ENCODE measurements at places on chromosomes 3 and 15.

DNA sequence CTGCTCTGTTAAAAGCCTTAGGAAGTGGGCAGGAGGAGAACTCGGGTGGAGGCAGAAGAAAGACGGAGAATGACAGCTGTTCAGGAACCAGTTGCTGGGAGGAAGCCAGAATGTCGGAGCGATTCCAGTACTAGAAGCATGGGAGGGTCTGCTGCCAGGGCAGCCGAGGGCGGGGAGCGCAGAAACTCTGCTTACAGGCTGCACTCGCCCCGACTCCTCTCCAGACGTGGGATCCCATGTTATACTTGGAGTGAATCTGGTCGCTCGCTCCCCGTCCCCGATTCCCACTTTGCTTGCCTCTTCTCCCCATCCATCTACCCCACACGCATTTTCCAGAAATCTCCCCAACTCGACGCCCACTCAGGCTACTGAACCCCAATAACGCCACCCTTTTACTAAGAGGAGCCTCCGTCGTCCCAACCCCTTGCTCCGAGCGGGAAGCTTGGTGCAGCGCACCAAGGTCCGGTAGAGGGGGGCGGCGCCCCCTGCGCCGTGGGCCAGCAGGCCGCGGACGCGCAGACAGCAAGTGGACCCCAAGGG lies 665 bp downstream of the GATM start:
- no peak for DNase-seq

DNA sequence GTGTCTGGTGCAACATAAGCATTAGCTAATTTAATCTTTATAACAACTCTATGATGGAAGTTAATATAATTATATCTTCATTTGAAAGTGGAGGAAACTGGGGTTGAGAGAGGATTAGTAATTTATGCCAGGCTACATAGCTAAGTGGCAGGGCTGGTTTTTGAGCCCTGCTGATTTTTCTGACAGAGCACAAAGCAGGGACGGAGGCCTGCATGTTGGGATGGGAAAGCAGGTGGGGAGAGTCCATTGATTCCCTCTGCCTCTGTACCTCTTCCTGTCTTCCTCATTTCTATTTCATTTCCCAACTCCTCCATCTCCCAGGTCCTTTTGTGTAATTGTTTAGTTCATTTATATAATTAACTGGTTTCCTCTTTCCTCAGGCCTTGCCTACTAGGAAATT lies 251.6 kb upstream of the ZPLD1 start:
- no peak for DNase-seq

- no peak for DNase-seq
These were observed 30.9 kb downstream of the FRMD4B start for GRCh38 chr3:69354948-69355347.

DNA sequence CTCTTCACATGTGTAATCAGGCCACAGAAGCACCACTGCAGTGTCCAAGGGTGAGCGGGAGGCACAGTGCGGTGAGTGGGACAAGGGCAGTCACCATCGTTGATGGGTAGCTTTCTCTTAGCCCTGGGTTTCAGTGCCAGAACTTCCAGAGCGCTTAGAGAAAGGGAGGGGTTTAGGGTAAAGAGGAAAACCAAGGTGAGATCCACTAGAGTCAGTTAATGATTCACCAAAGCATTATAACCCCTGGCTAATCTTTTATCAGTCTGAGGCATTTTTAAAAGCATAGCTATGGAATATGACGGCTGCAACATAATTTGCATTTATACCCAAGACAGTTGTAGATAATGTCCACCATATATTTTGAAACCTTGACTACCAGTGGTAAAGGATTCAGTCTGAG lies 94.8 kb downstream of the SHQ1 start:
- DNase-seq, result peak; percentile 34

GRCh38 chr3:55558316-55558715 lies 71.2 kb upstream of the WNT5A start:
- no peak for DNase-seq

DNA sequence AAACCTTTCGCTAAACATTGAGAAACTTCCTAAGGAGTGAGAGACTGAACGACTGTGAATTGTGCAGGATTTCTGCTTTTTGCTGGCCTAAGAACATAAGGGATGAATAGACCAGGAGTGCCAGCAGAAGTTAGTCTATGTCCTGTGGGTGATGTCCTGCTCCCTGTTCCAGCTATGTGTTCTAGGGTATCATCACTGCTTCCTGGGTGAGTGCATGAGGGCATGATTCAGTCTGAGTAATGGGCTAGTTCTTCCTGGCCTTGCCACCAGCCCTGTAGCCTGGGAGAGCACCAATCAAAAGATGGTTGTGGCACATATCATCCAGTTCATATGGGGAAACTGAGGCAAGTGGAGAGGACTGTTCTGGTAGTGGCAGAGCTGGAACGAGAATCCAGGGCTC lies 153.9 kb upstream of the TPM1 start:
- peak; percentile 62 for DNase-seq

- no peak for DNase-seq
These were observed 17.8 kb downstream of the HERC1 start for GRCh38 chr15:63815796-63816533.

- DNase-seq, result no peak
These were observed 256.1 kb upstream of the ARPP21 start for GRCh38 chr3:35383216-35383615.

GRCh38 chr3:179463319-179463718 lies 12.0 kb upstream of the GNB4 start:
- DNase-seq, result no peak

- peak; percentile 52 for DNase-seq
These were observed 38.8 kb upstream of the TNFSF10 start for GRCh38 chr3:172561897-172562640.

DNA sequence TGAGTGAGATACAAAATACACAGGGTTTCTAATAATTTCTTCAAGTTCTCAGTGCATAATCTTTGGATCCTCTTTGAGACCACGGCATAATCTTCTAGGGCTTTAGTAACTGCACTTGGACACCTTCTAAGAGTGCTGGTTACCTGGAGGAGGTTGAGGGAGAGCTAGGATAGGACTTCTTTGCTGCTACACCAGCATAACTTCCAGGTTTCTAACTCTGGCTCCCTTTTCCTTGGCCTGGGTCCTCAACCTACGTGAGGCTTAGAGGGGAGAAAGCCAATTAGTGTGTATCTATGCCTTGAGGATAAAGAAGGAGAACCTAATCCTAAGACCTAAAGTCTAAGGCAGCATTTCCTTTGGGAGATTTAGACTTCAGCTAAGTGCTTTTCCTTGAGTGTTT lies 184.8 kb downstream of the LSAMP start:
- DNase-seq, result no peak

DNA sequence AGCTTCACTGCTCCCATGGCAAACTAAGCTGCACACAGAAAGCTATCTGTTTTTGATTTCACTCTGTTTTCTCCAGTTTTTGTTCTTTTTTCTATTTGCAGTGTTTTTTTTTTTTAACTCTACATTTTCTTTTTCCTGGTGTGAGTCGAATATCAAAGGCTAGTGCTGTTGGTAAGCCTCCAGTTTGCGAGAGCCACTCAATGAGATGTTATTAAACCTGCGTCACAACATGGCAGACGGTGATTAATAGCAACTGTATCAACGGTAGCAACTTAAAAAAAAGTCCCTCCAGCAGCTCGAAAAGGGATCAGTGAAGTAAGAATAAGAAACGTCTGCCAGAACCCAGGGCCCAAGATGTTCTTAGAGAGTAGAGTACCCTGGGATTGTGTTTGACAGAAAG lies 84.1 kb downstream of the MEIS2 start:
- no peak for DNase-seq

DNA sequence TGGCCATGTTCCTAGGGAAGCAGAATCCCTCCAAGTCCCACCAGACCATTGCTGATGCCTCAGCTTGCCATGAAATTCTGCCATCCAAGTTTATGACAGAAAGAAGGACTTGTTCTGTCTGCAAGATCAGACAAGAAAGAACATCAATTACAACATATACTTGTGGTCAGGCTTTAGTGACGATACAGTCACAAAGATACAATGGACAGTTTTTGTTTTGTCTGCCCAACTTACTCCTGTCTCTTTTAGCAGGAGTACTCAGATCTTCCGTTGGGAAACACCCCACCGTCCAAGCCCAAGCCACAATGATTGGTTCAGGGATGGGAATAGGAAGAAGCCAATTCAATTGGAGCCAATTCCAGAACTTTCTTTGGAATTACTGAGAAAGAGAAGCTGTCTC lies 15.7 kb downstream of the KLHL6 start:
- DNase-seq, result no peak

- no peak for DNase-seq
These were observed 1.7 kb downstream of the EPB42 start for GRCh38 chr15:43218908-43219706.

- DNase-seq, result peak; percentile 11
These were observed 843 bp downstream of the CHRNA5 start for GRCh38 chr15:78565951-78566774.

GRCh38 chr3:17030956-17031652 lies 146.3 kb downstream of the PLCL2 start:
- DNase-seq, result no peak

DNA sequence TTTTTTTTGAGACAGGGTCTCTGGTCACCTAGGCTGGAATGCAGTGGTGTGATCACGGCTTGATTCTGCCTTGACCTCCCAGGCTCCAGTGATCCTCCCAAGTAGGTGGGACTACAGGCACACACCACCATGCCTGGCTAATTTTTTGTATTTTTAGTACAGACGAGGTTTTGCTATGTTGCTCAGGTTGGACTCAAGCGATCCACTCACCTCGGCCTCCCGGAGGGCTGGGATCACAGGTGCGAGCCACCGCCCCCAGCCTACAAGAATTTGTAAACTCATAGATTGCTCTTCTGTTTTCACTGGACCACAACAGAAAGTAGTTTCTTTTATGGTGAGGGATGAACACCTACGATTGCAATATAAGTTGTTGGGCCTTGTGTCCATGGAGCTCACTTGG lies 7.4 kb downstream of the IGF1R start:
- no peak for DNase-seq

GRCh38 chr3:167978486-167978885 lies 117.2 kb downstream of the GOLIM4 start:
- no peak for DNase-seq

DNA sequence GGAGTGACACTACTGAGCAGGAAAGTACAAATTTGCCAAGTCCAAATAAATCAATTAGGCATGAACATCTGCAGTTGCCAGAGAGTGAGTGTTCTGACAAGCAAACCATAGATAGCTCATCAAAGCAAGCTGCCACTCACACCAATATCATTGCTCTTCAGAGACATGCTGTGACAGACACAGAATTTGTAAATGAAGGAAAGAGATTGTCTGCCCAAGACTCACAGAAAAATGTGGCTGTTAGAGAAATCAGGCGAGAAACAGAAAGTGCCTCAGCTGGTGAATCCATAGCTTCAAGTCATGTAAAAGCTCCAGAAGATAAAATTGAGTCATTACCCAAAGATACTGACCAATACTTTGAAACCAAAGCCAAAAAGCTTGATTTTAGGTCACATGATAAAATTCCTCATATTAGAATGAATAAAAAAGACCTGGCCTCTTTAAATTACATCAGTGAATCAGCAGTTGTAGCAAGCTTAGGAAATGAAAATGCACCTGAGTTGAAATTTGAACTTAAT lies 50.8 kb downstream of the CRYBG3 start:
- peak; percentile 8 for DNase-seq

DNA sequence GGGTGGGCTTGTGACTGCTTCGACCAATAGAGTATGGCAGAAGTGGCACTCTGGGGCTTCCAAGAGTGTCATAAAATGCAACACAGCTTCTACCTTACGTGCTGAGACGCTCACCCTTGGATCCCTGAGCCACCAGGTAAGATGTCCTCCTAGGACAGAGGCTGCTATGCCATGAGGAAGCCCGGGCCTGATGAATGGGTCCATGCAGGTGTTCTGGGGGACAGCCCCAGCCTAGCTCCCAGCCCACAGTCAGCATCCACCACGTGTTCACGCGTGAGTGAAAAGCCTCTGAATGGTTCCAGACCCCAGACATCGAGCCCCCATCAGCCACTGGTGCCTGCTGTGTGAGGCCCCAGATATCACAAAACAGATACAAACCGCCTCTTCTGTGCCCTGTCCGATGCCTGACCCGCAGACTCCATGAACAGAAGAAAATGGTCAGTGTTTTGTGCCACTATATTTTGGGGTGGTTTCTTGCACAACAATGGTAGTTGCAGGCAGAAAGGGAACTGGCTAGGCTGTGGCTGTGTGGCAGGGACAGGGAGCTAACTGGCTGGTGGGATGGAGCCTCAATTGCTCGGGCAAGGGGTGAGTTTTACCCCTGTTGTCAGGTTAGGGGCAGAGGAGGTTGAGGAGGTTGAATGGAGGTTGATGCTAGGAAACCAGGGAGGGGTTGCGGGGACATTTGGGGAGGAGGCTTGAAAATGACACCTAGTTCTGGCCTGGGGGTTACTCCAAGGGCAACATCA lies 92.2 kb downstream of the LINGO1 start:
- no peak for DNase-seq

DNA sequence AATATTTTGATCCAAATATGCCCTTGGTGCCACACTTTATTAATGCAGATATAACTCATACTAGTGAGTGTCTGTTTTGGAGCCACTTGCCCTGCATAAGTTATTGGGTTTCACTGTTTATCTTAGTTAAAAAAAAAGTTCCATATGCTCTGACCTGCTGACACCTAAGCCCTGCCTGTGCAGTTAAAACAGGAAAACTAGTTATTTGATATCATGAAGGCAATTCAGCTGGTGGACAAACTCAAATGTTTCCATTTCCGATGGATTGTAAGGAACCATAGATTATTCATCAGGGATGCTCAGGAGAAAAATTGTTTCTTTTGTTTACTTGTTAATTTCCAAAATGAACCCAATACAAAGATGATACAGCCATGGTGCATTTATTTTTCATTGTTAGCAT lies 68.3 kb downstream of the NR2F2 start:
- DNase-seq, result no peak

DNA sequence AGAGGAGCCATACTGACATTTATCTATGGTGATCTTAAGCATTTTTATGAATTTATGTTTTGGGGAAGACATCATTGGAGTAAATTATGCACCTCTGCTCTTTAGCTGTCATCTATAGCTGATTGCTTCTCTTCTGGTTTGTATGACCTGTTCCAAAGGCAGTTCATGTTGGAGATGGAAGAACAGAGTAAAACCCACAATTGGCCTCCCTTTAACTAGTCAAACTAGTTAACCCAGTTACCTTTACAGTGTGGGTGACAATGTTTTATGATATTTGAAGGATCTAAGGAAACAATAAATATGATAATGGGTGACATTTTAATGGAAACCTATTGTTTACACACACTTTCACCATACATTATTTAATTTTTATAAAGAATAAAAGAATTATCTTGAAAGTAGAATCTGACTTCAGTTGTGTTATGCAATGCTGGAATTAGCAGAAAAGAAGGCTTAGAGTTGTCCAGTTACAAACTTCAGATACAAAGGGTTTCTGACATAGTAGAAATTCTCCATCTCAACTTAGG lies 263.5 kb downstream of the NFKBIZ start:
- DNase-seq, result peak; percentile 48

GRCh38 chr3:140443806-140444205 lies 234.1 kb upstream of the TRIM42 start:
- DNase-seq, result no peak
